Fibroblast of skin of right quadriceps (primary cell): ENCODE measurements at places on chromosomes 7 and 10.

DNA sequence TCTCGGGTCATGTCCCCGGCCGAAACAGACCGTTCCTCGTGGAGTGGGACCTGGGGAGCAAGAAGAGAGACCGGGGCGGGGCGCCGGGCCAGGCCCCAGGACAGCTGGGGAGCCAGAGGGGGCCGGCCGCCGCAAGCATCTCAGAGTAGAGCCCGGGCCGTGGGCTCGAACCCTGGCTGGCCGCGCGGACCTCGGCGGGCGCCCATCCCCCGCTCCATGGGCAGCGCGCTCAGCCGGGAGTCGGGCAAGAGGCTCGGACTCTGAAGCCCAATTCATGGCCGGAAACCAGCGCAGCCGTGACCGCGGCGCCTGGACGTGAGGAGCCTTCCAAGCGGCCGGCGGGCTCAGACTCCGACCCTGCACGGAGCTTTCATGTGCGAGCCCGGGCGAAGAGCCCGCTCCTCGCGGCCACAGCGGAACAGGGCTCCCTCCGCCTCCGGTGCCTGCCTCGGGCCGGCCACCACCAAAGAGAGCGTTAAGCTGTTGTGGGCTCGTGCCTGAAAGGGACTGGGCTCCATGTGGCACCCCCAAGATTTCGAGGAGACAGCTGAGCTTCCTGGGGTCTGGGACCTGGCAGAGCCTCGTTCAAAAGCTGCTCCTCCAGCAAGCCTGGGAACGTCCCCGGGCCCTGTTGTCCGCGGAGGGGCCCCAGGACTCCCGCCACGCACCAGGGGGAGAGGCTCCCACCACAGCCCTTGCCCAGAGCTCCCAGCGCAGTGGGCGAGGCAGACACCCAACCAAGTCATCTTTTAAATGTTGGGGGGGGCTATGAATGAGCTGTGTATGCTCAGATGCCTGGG lies 757 bp upstream of the GRID1 start:
- DNase-seq: no peak

GRCh38 chr10:3287572-3288445 lies 115.2 kb upstream of the PITRM1 start:
- DNase-seq: no peak

GRCh38 chr7:18831419-18831818 lies 286.0 kb downstream of the TWIST1 start:
- no peak for DNase-seq

DNA sequence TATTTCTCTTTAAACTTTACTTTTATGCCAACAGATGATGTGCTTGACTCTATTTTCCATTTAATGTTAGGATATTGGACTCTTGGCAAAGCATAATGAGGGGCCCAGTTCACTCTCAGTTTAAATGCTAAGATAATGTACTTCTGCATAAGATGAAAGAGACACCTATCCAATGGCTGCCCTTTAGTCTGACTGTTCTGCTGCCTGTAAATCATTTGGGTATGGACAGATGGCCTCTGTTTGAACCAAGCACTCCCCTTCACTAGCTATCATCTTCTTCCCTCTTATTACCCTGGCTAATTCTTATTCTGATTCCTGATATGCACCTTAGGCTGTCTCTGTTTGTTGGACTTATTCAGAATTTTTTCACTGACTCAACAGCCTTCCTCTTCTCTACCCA lies 72.1 kb downstream of the SEM1 start:
- no peak for DNase-seq

GRCh38 chr7:46059308-46060020 lies 138.4 kb upstream of the IGFBP3 start:
- DNase-seq: peak; percentile 44

DNA sequence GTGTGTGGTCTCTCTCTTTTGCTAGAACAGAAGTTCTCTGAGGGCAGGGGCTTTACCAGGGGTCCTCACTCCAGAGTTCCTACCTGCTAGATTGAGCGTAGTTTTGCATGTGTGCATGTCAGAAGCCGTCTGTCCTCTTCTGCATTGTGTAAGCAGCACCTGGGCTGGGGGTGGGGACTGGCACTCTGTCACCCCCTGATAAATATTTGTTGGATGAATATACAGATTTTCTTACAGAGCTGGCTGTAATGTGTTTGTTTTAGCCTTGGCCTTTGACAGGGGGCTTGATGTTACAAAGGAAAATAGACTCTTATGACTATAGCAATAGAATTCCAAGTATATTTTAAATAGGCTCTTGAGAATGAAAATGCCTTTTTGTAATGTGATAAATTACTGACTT lies 46.6 kb downstream of the WDR37 start:
- peak; percentile 14 for DNase-seq
